Chondrocyte (in vitro differentiated cells): ENCODE measurements at places on chromosomes 4 and X. TPM values are rescaled to one million over a fixed set of nuclear protein-coding genes. Genes with fewer than 3 reads are reported as not detected.

Gene RAB41
- not detected in 3 replicates for total RNA-seq

Gene CD38
- not detected in 3 replicates for total RNA-seq

Gene XK
- total RNA-seq = 0.07 TPM in 1 of 3 replicates, not detected in the others

DNA sequence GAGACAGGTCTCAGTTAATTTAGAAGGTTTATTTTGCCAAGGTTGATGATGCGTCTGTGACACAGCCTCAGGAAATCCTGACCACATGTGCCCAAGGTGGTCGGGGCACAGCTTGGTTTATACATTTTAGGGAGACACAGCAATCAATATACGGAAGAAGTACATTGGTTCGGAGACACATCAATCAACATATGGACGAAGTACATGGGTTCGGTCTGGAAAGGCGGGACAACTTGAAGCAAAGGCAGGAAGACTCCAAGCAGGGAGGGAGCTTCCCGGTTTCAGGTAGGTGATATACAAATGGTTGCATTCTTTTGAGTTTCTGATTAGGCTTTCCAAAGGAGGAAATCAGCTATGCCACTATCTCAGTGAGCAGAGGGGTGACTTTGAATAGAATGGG is 225.2 kb upstream of the ZFP42 start:
- no peak for DNase-seq

DNA sequence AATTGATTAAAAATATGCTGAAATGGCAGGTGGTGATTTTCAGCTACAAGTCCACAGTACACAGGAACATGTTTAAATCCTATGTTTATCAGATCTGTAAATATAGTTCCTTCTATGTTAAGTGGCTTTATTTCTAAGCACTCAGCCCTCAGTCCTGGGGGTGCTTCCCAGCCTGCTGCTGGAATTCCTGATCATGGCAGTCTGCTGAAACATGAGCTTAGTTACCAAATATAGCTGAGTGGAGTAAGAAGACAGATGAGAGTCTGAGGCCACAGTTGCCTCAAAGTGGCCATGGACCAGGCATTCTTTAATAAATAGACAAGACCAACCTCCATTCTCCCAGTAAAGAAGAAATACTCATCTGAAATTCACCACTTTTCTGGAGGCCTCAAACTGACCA is 17.1 kb upstream of the DDX60 start:
- DNase-seq = no peak

DNA sequence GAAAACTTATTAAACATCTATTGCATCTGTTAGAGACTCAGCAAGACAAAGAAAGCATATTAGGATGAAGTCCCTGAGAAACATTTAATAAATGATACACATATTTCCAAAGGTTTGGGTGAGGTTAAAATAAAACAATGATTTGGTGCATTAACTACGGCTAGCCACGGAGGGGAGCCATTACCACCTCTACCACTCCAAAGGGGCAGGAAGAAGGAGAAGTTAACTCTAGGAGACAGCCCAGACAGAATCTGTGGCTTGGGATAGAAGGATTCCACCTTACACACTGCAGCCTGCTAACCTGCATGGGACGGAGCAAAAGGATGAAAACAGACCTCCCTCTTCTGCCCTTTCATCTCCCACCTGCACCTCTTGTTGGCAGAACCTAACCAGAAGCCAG is 189.1 kb upstream of the C1QTNF7 start:
- no peak for DNase-seq

GRCh38 chr4:177093964-177094363 is 215.7 kb upstream of the NEIL3 start:
- DNase-seq = no peak

DNA sequence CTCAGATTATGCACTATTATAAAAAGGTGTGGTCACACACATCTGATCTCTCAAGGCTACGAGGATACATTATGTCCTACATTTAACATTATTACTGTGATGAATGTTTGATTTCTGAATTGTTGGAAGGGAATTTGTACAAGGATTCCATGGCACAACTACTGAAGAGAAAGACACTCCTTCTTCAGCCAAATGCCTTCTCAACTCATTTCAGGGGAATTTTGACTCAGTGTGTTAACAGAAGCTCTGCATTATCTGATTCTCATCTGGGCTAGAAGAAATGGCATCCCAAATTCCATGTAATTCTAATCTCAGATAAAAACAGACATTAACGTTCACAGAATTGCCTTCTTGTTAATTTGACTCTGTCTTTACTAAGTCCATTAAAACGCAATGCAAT is 477.7 kb downstream of the PDGFC start:
- DNase-seq = no peak

Gene MAGEA9
- total RNA-seq = not detected in 3 replicates

Gene ASB11
- total RNA-seq = not detected in 3 replicates

- DNase-seq = no peak
Observed at GRCh38 chrX:136794080-136794479, 13.3 kb upstream of the ARHGEF6 start.

Gene SLC25A43
- 13.2 to 17.2 TPM (median 16.1 TPM) in 3 replicates for total RNA-seq

DNA sequence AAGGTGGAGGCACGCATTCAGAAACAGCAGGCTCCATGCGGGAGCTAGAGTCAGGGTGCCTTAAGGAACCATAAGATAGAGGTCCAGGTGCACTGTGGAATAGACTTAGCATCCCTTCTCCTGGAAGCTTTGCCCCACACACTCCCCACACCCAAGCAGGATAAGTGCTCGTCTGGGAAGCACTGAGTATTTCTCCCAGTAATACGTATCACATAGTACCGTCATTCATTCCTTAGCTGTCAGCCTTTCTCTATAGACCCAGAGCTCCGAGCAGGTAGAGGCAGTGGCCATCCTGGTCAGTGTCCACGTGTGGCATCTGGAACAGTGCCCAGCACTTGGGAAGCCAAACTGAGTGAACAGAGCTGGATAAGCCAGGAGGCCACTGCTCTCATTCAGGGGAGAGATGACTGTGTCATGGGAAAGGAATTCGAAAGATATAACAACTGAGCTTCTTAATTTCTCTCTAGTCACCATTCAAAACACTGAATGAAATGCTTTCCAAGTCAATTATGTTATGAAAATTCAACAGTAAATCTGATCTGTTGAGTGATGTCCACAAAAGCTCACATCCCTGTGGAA is 9.9 kb downstream of the APBB2 start:
- DNase-seq = no peak

Gene BGN
- total RNA-seq = 1,195 to 2,668 TPM (median 2,632 TPM) in 3 replicates

Gene TCEAL7
- total RNA-seq = 12.0 to 16.5 TPM (median 15.8 TPM) in 3 replicates

GRCh38 chr4:53680168-53680567 is 88.9 kb upstream of the LNX1 start:
- DNase-seq = no peak

DNA sequence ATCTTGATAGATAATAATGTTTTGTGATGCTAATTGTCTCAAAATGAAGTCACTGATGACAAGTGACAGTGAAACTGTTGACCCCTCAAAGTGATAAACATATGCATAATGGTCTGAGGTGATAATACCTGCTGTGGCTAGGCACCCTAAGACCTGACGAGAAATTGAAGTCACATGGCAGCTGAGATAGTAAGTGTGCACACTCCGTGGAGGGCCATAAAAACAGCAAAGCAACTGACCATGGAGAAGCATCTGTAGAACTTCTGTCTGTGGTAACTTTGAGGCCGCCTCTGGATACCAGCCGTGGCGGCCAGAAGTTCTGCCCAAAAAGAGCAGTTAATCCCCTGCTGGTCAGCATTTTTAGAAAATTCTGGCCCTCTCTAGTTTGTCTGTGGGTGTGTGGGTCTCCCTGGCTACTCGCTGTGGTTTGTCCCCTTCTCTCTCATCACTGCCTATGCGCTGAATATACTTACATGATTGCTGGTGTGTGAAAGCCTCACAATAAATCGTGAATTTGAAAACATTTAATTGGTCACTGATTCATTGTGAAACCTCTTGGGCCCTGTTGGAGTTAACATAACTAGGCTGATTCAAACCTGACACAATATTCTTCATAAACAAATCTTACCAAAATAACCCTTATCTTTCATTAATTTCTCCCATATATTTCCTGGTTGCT is 50.6 kb downstream of the CCDC149 start:
- no peak for DNase-seq

GRCh38 chrX:49878128-49878833 is 1.0 kb upstream of the USP27X start:
- no peak for DNase-seq

Gene NEUROG2
- not detected in 3 replicates for total RNA-seq

DNA sequence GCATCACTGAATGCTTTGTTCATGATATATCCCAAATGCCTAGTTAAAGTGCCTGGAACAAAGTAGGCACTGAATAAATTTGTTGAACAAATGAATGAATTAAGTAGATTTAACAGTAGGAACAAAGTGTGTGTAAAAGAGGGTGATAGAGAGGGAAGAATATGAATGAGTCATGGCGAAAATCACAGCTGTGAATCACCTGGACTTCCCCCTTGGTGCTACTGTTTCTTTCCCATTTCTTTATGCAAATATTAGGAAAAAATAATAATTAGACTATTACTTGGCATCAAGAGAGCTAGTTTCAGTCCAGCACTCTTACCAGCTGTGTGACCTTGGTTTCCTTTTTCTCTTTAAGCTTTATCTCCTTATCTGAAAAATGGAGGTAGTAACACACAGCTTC is 9.2 kb downstream of the SPIN3 start:
- no peak for DNase-seq

Gene SCFD2
- total RNA-seq = 10.7 to 30.5 TPM (median 10.8 TPM) in 3 replicates

DNA sequence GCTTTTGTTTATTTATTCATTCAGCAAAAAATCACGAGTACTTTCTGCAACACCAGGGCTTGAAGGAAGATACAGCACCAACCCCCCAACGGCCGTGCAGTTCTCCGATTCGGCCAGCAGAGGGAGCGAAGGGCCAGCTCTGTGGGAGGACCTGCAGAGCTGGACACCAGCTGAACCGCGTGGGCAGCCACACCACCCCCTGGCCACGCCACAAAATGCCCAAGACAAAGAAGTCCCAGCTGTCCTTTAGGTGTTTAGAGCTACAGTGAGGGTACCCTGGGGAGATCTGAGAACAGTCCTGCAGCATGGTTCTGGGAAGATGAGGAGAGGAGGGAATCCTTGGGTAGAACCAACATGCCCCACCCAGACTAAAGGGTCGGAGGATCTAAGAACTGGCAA is 83.1 kb downstream of the RELL1 start:
- no peak for DNase-seq

Gene GNRHR
- not detected in 3 replicates for total RNA-seq

- no peak for DNase-seq
Observed at GRCh38 chr4:111228396-111228795, 605.5 kb upstream of the PITX2 start.

DNA sequence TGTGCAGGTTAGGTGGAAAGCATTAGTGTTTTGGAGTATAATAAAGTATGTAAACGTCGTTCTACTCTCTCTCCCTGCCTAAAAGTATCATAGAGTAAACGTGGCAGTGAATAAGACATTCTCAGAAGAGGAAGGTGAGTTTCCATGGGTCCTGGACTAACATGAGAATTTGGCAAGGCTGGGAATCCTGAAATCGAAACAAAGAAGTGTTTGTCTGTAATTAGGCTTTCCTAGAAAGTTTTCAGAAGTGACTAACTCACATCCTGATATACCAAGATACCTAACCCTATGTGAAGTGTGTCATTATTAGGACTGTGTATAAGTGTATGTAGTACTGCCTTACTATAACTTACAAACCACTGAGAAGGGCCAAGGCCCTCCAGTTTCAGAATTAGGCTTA is 50.7 kb upstream of the MAOA start:
- no peak for DNase-seq

DNA sequence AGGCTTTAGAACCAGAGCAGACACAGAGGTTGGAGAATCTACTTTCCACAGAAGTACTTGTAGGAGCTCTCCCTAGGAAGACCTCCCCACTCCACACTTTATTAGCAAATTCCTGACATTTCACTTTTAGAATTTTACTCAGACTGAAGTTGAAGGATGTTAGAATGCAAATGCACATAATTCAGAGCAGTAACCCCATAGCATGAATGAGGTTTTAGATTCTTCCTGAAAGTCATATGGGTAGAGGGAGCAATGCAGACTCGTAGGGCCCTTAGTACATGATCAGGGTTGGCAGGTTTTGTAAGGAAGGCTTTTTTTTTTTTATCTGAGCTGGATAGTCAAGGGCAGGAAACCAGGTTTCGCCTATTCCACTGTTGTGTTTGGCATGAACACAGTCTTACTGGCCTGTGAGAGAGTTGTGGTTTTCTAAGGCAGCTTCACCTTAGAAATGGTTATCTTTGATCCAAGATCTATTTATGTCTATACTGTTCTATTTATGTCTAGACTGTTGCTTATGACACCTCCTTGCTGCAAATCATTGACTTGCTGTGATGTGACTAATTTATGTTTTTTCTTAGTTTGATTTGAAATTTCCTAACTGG is 48.9 kb downstream of the SPATA18 start:
- DNase-seq = no peak
